ENCODE measurements at places on chromosomes 16 and 17.
A peak's percentile ranks its signal among the peaks of the same experiment; 100 is the strongest.

GRCh38 chr17:83055911-83056582 is 23.4 kb upstream of the METRNL start:
- no peak for DNase-seq

- DNase-seq: no peak
Observed at GRCh38 chr16:69115837-69116236, 10.4 kb downstream of the HAS3 start.

- no peak for DNase-seq
Observed at GRCh38 chr17:7262935-7263800, 890 bp upstream of the CLDN7 start.

DNA sequence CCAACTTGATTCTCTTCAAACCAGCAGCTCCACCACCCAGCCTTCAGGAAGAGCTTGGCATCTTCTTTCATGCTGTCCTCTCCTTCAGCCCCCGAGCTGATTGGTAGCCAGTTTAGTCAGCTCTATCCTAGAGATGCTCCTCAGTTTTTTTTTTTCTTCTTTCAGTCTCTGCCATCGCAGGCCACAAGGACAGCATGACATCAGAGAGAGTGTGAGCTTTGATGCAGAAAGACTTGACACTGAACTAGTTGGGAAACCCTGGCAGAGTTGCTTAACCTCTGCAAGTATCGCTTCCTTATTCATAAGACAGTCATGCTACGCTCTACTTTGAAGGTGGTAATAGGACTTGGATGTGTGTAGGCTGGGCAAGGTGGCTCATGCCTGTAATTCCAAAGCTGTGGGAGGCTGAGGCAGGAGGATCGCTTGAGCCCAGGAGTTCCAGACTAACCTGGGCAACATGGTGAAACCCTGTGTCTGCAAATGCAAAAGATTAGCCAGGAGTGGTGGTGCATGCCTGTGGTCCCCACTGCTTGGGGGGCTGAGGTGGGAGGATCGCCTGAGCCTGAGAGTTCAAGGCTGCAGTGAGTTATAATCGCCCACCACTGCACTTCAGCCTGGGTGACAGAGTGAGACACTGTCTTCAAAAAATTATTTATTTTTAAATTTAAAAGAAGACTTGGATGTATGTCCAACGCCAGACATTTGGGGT is 2.6 kb downstream of the CD300LB start:
- no peak for DNase-seq

GRCh38 chr17:2853283-2854142 is 57.3 kb downstream of the RAP1GAP2 start:
- peak; percentile 13 for DNase-seq

- DNase-seq: no peak
Observed at GRCh38 chr17:31444026-31444425, 52.6 kb downstream of the RAB11FIP4 start.

DNA sequence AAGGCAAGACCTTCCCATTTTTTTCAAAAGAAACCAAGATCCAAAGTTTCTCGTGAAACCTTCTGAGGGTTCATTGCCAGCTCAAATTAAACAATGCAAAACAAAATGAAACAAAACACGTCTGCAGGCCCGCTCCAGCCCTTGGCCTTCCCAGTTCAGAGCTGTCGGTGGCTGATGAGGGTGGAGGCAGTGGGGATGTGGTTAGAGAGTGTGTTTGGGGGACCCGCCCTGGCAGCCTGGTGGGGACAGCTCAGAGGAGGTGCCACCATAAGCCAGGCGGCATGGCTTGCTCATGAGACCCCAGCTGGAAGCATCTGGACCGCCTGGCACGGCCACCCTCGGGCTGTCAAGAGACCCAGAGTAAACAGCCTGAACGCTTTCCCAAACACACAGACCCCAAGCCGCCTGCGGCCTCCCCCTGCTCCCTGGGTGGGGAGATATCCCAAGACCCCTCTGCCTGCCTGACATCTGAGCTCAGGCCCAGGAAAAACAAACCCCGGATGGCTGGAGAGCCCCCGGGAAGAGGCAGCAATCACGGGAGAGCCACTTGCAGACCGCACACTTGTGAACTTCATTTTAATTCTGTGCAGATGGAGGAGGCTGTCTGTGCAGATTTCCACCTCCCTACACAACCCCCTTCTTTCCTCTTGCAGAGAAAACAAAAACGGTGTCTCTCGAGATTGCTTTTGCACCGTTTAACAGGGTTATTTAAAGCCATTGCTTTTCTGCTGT is 35.4 kb upstream of the LITAF start:
- DNase-seq: no peak

- DNase-seq: peak; percentile 26
Observed at GRCh38 chr16:67995423-67995822, 3.9 kb downstream of the DPEP2 start.

DNA sequence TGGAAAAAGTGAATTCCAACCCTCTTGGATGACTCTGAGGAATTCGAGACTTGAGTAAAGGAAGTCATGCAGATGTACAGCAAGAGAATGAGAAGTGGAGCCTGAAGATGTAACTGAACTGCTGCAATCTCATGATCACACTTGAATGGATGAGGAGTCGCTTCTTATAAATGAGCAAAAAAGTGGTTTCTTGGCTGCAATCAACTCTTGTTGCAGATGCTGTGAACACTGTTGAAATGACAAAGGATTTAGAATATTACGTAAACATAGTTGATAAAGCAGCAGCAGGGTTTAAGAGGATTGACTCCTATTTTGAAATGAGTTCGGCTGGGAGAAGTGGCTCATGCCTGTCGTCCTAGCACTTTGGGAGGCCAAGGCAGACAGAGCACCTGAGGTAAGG is 25.5 kb downstream of the ASPA start:
- DNase-seq: no peak

All from stimulated activated naive CD4-positive, alpha-beta T cell treated with Interleukin-2 at 50 U/mL for 16 hours (primary cell).